ENCODE measurements at places on chromosomes 6 and 20.

DNA sequence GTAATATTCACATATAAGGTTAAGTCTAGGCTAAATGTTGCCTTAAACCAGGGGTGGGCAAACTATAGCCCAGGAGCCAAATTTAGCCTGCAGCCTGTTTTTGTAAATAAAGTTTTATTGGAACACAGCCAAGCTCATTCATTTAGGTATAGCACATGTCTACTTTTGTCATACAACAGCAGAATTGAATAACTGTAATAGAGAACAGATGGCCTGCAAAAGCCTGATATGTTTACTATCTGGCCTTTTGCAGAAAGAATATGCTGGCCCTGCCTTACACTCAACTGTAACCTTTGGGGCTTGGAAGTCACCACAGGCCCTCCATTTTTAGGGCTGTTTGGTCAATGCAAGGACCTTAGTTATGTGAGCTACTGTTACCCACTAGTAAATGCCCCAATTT is 17.7 kb upstream of the BCLAF1 start:
- DNase-seq: no peak

GRCh38 chr6:144435602-144436426 is 150.7 kb downstream of the UTRN start:
- DNase-seq: no peak

- no peak for DNase-seq
Measured at GRCh38 chr20:22574545-22575086, 9.8 kb downstream of the FOXA2 start.

DNA sequence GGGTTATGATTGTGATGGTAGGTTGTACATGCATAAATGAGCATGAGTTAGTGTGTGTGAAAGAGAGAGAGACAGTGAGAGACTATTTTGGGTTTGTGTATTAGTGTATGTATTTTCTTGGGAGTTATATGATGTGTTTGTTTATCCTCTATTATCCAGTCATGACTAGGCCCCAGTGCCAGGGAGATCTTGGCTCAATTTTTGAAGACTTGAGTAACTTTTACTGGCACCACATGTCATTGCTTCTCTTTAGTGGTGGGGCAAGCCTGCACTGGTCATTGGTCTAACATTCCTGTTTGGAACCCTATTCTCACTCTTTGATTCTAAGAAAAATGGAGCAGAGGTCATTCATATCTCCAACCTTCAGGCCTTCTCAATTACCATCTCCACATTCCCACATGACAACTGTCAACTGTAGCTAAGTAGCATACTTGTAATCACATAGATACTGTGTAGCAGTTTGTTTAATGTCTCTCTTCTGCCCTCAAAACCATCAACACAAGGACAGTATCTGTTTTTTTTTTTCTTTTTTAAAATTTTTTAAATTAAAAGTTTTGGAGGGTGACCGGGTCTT is 8.8 kb downstream of the L3MBTL1 start:
- no peak for DNase-seq

DNA sequence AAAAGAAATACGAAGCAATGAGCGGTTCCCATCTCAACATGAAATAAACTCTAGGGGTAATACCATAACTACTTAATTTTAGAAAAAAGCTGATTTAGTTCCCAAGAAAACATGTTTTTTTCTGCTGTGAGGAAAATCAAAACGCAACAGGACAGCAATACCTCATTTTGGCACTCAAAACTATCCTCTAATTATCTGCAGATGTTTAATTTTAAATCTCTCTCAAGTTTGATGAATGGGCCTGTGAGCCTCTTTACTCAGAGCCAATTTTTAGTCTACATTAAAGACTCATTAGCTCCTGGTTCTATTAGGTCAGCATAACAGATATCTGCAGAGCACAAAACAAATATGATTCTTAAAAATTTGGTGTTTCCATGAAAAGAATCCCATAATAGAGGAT is 28.1 kb downstream of the RNF24 start:
- DNase-seq: no peak

DNA sequence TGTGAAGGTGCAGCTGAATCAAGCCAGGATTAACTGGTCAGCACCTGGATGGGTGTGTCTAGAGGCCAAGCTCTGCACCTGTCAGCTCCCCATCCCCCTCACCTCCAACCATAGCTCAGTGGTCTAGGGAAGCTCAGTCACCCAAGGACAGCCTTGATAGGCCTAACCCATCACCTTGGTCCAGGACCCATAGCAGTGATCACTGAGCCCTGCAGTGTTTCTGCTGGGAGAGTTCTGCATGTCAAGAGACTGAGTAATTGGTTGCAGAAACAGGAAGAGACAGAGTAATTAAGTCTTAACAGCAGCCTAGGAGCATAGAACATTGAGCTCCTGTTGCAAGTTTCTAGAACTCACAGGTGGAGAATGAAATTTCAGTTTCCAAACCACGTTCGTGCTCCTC is 18.7 kb upstream of the RALGAPB start:
- DNase-seq: no peak

GRCh38 chr6:168116438-168116974 is 37.5 kb upstream of the FRMD1 start:
- DNase-seq: no peak

DNA sequence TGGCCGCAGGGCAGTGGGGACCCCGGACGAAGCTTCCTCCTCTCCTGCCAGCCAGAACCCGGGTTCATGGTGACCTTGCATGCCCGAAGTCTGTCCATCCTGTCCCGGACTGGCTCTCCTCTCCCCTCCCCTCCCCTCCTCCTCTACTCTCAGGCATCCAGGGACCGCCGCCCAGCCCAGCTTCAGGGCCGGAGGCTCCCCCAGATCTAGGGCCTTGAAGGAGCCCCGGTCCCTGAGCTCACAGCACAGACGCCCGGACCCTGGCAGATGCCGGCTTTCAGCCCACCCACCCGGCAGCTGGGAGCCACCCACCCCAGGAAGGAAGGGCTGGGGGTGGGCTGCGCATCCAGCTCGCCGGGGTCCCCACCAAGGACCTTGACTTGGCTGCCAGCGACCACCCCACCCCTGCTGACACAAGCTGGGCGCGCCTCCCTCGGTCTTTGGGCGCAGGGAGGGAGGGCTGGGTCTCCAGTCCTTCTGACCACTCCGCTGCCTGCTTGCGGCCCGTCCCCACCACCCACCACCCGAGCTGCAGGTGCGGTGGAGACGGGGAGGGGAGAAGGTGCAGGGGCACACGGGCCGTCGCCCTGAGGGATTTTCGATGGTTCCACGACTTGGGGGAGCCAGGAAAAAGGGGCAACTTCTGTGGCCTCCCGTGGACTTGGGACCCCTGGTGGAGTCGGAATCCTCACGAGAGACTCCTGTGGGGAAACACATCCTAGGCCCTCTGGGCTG is 5.8 kb upstream of the ABHD16B start:
- DNase-seq: no peak

GRCh38 chr6:15246666-15247499 is 1.0 kb downstream of the JARID2 start:
- DNase-seq: no peak

DNA sequence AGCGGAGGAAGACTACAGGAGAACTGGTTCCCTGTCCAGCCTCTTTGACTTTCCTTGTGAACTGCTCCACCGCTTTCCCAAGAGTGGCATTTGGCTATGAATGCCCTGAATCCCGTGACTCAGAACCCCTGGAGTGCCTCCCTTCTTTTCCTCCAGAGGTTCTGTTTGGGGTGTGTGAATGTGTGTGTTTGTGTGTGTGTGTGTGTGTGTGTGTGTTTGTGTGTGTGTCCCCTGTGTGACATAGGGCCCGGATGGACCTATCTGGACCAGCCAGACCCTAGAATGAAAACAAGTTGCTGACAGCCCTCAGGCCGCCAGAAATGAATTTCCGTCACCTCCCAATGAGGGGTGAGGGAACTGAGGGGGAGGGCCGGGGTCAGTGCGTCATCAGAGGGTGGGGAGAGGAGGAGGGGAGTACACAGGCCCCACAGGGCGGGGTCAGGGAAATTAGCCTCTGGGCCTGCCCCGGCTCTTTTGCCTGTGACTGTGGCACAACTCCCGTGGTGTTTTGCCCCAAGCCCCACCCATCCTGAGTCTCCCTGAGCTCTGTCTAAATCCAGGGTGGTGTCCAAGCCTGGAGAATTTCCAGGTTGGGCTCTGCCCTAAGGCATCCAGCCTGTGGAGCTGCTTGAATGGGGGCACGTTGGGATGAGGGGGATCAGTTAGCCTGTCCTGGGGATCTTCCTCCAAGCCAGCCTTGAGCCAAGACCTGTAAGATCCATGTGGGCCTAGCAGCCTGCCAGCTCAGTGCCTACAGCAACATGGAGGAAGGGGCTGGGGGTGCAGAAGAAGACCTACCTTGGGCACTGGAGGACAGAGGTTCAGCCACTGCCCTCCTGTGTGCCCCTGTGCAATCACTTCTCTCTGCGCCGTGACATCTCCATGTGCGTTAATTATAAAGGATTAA is 15.2 kb upstream of the MRPS18A start:
- no peak for DNase-seq

DNA sequence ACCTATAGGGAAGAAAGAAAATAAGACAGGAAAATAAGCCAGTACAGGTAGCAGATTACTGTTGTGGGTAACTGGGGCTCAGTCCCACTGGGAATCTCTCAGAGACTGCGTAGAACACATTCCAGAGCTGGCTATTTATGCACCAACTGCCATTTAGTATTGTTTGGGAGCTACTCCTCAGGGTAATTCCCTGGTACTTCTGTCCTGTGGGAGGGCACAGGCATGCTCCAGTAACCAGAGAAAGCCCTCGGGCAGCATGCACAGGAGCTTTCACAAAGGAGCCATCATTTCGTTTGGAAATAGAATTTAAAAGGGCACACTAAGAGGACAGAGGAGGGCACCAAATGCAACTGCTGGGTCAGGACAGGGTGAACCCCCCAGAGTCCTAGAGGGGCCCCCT is 148.0 kb upstream of the LRFN2 start:
- no peak for DNase-seq

- DNase-seq: no peak
Measured at GRCh38 chr6:138162111-138162954, 594 bp downstream of the ARFGEF3 start.

DNA sequence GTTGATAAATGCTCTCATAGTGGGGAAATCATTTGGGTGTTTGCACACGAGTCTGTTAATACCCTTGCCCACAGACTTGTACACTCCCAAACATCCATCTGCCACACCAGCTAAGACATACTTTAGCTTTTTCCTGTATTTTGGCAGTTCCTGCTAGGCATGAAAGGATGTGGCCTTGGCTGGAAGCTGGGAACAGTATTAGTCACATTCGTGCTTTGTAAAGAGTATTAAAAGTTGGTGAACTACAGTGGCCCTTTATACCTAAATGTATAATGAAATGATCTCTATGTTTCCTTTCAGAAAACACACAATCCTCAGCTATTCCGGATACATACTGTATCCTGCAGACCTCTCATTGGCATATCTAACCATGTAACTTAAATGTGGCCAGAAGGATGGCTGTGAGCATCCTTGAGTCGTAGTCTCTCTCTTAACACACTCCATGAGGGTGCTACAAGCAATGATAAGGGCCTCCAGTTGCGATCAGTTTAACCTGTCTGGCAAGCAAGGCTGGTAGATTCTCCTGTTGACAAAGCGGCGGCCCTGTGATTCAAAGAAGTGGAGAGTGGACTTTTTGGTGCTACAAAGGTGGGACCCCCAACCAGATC is 1.5 kb downstream of the LEMD2 start:
- no peak for DNase-seq

DNA sequence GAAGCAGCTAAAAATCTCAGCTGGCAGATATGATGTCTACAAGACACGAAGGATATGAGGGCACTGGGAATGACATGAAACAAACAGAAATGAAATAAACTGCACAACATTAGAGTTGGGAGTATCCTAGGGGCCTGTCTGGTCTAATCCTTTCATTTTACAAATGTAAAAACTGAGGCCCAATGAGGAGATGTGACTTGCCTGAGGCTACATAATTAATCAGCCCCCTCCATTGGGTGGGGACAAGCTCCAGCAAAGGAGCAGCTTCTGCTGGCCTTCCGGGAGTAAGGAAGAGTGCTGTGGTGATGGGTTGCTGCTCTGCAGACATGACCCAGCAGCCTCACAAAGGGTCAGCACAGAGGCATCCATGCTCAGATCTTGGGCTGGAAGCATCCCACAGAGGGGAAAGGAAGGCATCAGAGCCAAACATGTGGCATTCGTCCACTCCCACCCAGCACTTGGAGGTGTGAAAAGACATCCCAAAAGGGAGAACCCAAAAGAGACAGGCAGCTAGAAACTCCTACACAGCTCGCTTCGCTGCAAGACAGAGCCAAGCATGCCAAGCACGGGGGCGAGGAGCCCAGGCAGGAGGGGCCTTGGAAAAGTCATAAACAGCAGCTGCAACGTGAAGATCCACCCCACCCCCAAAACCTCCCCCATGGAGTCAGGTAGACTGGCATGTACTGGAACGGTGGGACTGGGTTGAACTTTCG is 183.7 kb downstream of the UNC5CL start:
- DNase-seq: no peak

DNA sequence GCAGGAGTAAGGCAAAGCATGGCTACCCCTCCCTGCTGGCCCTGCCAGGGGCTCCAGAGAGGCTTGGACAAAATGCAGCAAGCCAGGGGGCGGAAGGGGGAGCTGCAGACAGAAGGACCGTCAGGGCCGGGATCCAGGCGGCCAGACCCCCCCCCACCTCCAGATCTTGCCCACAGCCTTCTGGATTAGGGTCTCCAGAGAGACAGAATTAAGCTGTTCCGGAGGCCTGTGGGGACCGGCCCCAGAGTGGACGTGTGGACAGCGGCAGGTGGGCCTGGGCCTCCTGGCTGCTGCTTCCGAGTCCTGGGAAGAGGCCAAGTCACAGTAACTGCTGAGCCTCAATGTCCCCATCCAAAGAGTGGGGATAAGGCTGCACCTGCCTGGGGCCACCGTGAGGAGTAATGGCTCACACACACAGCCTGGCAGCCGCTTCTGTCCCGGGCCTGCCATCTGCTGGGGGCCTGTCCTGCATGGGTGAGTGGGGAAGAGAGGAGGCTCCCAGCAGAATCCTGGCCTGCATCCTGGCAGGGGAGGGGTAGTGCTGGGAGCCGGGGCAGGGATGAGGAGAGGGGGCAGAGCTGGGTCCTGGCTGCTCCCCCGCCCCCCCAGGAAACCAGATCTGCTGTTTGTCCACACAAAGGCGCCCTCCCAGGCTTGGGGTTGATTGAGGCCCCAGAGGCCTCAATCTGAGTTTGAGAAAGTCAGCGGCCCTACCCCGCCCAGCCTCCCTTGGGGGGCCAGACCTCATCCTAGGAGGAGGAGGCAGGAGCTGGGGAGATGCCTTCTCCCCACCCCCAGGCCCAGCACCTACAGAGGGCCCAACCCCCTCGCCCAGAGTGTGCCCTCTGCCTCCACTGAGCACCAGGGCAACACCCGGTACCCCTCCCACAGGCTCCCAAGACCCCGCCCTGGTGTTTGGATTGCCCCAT is 3.9 kb downstream of the LAMA5 start:
- no peak for DNase-seq

GRCh38 chr6:159953091-159953601 is 15.7 kb upstream of the IGF2R start:
- no peak for DNase-seq

GRCh38 chr6:137743493-137743892 is 123.6 kb upstream of the TNFAIP3 start:
- DNase-seq: no peak

DNA sequence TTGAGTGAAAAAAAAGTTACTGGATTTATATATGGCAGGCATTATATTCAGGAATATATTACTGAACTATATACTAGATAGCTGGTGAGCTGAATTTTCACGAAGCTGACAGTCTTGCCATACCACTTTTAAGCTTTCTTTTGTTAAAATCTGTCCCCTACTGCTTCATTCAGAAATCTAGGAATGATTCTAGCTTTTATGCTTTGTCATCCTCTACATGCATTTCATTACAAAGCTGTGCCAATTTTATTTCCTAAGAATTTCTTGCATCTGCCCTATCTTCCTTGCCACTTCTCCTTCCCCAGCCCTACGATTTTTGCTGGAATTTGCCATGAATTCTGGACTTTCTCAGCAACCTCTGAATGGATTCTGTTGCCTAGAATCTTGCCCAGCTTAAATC is 158.5 kb upstream of the ADGRB3 start:
- DNase-seq: no peak

GRCh38 chr6:169070506-169071176 is 183.0 kb downstream of the THBS2 start:
- no peak for DNase-seq
